ENCODE measurements at places on chromosomes 2 and 18.
A peak's percentile ranks its signal among the peaks of the same experiment; 100 is the strongest.

GRCh38 chr18:45517181-45517741 lies 98.0 kb upstream of the SLC14A2 start:
- peak; percentile 63 for DNase-seq

DNA sequence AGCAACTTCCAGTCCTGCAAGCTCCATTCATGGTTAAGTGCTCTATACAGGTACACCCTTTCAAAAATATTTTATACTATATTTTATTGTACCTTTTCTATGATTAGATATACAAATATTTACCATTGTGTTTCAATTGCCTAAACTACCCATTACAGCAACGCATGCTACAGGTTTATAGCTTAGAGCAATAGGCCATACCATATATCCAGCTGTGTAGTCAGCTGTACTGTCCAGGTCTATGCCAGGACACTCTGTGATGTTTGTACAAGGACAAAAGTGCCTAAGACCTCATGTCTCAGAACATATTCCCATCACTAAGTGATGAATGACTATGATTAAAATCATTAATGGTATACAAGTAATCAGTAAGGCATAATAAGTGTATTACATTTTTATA lies 368.7 kb downstream of the CMPK2 start:
- DNase-seq = no peak

GRCh38 chr2:115413791-115414190 lies 971.4 kb downstream of the DPP10 start:
- no peak for DNase-seq

GRCh38 chr2:229714736-229715541 lies 584 bp upstream of the DNER start:
- DNase-seq = peak; percentile 77

DNA sequence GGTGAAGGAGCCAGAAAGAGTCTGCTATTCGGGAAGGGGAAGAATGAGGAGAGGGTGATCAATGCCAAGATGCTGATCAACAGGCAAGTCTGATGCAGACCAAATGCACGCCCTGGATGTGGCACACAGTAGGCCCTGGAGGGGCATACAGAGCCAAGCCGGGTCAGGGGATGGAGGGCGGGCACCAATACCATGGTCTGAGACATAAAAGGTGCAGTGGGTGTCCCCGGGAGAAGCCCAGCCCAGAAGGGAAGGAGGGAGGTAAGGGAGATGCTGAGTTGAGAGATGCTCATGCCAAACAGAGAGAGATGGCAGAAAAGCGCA lies 66.6 kb upstream of the ID2 start:
- no peak for DNase-seq

- no peak for DNase-seq
Measured at GRCh38 chr18:58298251-58299134, 254.5 kb downstream of the NEDD4L start.
